ENCODE measurements at places on chromosomes 11 and 22.
A peak's percentile ranks its signal among the peaks of the same experiment; 100 is the strongest.

DNA sequence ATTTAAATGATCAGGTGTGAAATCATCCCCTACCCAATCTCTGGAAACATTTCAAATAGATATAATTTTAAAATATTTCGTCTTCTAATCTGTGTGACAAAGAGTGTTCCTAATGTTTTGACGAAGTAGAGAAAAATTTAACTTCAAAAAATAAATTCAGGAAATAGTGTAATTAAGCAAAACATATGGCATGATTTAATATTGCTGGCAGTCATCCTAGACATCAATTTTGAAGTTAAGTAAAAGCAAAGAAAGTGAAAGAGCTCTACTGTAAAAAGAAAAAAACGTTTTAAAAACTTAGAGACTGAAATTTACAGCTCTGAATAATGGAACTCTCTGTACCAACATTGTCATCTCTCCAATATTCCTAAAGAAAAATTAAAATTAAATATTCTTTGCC is 1062.3 kb downstream of the LRRC4C start:
- DNase-seq, result no peak

DNA sequence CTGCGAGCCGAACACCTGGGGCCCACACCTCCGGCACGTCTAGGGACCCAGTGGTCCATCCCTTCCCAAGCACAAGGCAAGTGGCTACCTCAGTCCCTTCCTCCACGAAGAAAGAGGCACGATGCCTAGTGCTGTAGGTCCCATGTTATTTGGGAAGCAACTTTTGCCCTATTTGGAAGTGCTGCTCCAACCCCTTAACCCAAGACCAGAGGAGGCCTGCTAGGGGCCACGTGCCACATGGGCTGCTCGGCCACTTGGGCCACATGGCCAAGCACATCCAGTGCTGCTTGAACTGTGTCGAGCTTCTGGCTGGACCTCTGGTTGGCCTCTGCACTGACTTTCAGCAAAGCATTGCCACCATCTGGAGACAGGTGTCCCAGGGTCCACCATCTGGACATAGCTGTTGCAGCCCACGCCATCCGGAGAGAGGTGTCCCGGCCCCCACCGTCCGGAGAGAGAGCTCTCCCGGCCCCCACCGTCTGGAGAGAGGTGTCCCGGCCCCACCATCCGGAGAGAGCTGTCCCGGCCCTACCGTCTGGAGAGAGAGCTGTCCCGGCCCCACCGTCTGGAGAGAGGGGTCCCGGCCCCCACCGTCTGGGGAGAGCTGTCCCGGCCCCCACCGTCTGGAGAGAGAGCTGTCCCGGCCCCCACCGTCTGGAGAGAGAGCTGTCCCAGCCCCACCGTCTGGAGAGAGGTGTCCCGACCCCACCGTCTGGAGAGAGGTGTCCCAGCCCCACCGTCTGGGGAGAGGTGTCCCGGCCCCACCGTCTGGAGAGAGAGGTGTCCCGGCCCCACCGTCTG is 6.5 kb upstream of the B4GALNT4 start:
- no peak for DNase-seq

- DNase-seq, result no peak
Observed at GRCh38 chr11:113138731-113139130, 175.7 kb upstream of the TTC12 start.

DNA sequence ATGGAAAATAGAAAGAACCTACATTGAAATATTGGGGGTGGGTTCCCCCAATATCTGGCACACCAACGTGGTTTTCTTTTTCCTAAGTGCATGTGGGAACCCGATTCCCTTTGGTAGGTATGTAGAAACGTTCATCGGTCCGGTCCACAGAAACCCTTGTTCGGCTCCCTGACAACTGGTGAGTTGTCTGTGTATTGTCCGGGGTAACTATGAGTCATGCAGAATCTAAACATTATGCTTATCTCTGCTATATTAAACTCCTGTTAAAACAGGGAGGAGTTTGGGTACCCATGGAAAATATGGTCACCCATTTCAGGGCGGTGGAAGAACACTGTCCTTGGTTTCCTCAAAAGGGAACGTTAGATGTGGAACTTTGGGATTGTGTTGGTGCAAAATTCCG is 25.1 kb upstream of the ALDH3B2 start:
- no peak for DNase-seq

DNA sequence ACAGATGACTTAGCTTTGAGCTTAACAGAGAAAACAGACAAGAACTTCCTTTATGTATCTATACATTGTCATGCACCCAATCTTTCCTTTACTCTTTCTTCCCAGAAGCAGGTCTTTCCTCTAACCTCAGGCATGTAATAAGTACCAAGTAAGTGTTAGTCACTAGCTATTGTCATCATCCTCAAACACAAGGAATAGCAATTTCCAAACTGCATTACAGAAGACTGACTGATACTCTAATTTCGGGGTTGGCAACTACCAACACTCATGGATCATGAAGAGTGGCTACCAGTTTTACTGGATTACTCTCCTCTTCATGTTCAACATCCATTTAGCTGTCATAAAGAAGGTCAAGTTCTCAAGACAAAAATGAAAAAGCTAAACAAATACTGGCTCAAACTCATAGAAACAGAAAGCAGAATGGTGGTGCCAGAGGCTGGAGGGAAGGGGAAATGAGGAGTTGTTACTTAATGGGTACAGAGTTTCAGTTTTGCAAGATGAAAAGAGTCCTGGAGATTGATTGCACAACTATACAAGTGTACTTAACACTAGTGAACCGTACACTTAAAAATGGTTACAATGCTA is 111.6 kb downstream of the SIK3 start:
- DNase-seq, result no peak

GRCh38 chr11:37724315-37724714 is 1126.3 kb upstream of the RAG2 start:
- no peak for DNase-seq

GRCh38 chr11:94933223-94934130 is 39.9 kb downstream of the CWC15 start:
- no peak for DNase-seq

DNA sequence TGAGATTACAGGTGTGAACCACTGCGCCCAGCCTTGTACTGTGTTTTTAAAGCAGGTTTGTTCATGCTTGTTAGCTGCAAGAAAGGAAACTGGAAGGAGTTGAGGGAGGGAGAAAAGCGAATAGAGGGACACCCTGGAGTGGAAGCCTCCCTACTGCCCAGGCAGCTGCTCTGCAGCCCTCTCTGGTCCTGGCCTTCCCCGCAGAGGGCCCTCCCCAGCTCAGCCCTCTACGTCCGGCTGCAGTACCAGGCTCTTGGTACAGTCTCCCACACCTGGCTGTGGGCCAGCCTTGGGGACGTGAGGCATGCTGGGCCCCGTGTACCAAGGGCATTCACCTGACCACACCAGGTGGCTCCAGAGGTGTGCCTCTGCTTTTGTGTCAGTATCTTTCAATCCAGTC is 70.8 kb downstream of the MED15 start:
- DNase-seq, result no peak

- no peak for DNase-seq
Observed at GRCh38 chr11:113730887-113731726, 25.0 kb upstream of the TMPRSS5 start.

- DNase-seq, result no peak
Observed at GRCh38 chr11:16026849-16027248, 329.5 kb downstream of the SOX6 start.

- DNase-seq, result no peak
Observed at GRCh38 chr11:109363682-109364081, 58.3 kb upstream of the C11orf87 start.

- DNase-seq, result peak; percentile 20
Observed at GRCh38 chr11:65436412-65437032, 13.9 kb downstream of the NEAT1 start.

GRCh38 chr11:70535191-70535971 is 137.1 kb downstream of the CTTN start:
- no peak for DNase-seq

DNA sequence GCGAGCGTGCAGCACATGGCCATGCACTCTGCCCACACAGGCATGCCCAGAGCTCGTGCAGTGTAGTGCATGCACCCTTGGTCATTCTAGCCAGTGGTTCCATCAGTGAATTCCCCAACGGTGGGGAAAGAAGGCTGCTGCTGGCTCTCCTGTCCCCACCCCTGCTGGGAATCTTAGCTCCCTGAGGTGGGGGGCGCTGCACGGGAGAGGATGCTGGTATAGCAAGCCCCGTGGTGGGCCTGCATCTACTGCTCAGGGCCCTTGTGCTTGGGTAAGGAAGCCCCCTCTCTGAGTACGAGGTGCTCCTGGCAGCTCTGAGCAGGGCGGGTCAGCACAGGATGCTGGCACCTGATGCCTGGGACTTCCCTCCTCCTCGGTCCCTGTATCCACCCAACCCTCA is 18.5 kb upstream of the BAIAP2L2 start:
- DNase-seq, result no peak

GRCh38 chr11:118842369-118842768 is 41.3 kb upstream of the CXCR5 start:
- DNase-seq, result no peak

DNA sequence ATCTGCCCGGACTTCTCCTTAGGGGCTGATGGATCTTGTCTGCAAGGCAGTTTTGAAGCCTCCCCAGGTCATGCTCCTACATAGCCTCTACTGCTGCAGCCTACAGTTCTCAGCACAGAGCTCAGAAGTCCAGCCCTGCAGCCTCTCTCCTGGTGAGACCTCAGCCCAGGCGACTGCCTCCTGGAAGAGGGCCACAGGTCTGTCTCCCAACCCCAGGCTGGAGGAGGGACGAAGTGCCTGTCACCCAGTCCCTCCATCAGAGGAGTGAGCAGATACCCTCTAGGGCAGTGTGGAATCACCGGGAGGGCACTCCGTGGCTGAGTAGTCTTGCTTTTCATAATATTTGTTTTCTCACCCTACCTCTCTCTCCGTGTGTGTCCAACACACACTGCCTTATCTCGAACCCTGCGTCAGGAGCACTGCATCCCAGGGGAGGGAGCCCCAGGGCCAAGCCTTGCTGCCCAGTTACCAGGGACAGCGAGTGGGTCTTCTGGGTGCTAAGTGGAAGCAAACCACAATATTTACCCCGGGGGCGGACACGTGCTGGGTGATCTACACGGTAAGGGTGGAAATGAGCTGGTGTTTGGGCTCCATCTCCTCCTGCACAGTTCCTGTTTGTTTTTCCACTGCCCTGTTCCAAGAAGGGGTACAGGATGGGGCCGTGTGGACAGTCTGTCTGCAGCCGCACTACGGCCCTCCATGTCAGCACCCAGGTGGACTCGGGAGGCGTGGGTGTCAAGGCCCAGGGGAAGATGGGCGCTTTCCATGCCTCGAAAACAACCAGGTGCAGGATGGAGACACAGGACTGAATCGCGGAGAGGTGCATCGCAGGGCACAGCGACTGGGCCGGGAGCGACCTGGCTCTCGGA is 133.7 kb upstream of the HSD17B12 start:
- DNase-seq, result no peak

DNA sequence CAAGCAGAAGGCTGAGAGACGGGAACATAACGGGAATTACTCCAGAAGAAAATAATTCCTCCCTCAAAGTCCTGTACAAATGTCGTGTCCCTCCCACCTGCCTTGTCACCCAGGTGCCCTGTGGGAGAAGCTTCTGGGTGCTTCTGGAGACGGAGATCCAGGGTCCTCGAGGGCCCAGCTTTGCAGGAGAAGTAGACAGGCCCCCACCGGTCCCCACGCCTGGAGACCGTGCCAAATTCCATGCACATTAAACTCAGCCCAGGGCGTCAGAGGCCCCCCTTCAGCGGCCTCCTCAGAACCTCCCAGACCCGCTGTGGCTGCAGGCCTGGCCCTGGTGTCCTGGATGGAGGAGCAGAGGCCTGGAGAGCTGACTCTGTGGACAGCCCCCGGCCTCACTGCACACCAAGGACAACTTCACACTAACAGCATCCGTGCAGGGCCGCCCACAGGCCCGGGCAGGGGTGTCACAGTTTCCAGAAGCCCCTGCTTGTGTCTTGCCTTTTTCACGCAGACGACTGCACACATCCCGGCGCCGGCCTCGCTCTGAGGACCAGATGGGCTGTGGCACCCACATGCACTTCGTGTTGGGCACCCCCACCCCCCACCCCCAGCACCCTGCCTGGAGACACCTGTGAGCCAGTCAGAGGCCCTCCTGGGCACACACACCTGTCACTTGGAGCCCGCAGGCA is 734.3 kb downstream of the BRD1 start:
- DNase-seq, result no peak

DNA sequence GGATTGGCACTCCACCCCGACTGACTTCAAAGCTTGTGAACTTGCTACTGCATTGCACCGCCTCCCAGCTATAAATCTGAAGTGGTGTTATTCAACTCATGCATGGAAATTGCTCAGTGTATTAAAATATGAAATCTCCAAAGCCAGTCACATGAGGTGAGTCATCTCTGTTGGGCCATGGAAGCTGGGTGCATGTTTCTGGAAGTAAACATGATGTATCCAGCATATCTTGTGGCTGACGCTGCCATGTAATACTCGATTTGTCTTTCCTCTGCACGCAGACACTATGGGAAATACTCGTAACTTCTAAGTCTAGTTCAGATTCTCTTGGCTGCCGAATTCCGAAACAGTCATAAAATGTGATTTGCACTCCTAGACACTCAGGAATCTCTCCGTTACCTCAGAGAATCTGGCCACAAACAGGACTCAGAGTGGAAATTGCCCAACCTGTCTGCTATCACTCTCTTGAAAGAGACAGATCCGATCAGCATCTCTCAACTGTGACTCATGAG is 154.9 kb upstream of the MPPED2 start:
- no peak for DNase-seq

DNA sequence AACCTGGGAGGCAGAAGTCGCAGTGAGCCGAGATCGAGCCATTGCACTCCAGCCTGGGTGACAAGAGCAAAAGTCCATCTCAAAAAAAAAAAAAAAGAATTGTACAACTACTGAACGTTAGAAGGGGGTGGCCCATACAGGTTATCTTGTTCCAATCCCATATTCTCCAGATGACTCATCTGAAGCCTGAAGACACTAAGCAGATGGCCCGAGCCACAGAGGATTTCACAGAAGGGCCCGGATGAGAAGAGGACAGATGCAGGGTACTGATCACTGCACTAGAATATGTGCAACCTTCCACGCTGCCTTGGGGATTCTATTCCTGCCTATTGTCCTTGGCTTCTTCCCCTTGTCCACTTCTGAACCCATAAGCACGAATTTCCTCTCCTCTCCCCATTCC is 70.9 kb upstream of the UBASH3B start:
- no peak for DNase-seq

DNA sequence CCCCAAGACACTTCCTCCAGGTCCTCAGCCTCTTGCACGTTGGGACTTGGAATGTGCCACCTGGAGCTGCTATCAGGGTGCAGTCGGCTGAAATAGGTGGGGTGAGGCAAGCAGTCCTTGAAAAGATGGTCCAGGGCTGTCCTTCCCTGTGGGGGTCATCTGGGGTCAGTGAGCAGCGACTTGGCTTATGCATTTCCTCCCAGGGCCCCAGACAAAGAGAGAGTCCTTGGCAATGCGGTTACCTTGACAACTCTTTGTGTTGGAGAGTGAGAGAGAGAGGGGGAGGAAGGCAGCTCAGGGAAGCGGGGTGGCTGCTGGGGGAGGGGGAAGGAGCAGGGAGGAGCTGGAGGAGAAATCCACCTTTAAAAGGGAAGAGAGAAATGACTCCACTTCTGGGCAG is 93.8 kb downstream of the MIAT start:
- DNase-seq, result no peak

DNA sequence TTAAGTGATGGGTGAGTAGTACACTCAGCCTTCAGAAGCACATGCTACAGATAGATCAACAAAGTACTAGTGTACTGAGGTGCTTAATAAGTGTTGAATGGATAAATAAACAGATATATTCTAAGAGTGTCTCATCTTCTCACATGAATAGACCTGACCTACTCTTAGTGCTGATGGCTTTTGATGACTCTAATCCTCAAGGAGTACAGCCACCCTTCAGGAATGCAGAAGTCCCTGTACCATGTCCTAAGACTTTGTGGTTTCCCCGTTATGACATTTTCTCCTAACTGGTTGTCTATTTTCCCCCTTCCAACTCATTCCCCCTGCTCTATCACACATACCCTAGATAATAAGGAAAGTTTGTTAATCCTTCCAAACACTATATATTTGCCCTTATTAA is 61.6 kb downstream of the C11orf65 start:
- DNase-seq, result no peak
